CD4-positive, CD25-positive, alpha-beta regulatory T cell (primary cell): ENCODE measurements at places on chromosomes 2 and 18. TPM values are rescaled to one million over a fixed set of nuclear protein-coding genes. Genes with fewer than 3 reads are reported as not detected.

Gene IL36G
- total RNA-seq = not detected

Gene EFR3B
- total RNA-seq = 0.10 TPM

Gene PLGLB2
- total RNA-seq = not detected

Gene PARD3B
- 0.10 TPM for total RNA-seq

Gene CCDC142
- 15.8 TPM for total RNA-seq

Gene ANO7
- total RNA-seq = 0.17 TPM

Gene BABAM2
- total RNA-seq = 42.9 TPM

Gene KLF7
- total RNA-seq = 64.3 TPM

Gene POTEC
- total RNA-seq = not detected

Gene RAD51AP2
- total RNA-seq = not detected

Gene CDH7
- not detected for total RNA-seq

Gene CDH20
- 0.25 TPM for total RNA-seq

Gene C2orf66
- not detected for total RNA-seq

Gene TFPI
- 1.3 TPM for total RNA-seq

Gene NPAS2
- total RNA-seq = 0.54 TPM

Gene MCEE
- 12.8 TPM for total RNA-seq

Gene EMILIN1
- 0.22 TPM for total RNA-seq

Gene HOXD13
- total RNA-seq = not detected

Gene NMUR1
- total RNA-seq = 0.35 TPM

Gene MROH2A
- total RNA-seq = not detected

Gene ITPRIPL1
- total RNA-seq = 27.8 TPM

Gene ACVR1
- total RNA-seq = 64.2 TPM

Gene TUBB6
- total RNA-seq = 0.22 TPM

Gene SMAD7
- total RNA-seq = 64.0 TPM

Gene FRZB
- total RNA-seq = not detected

Gene SLC14A1
- total RNA-seq = 35.1 TPM

Gene PSD4
- total RNA-seq = 124 TPM

Gene ACAA2
- 16.1 TPM for total RNA-seq

Gene OSR1
- total RNA-seq = not detected

Gene BBS5
- total RNA-seq = 1.4 TPM

Gene KCNG2
- not detected for total RNA-seq

Gene POTEI
- not detected for total RNA-seq

Gene CCDC150
- 0.74 TPM for total RNA-seq

Gene SLC39A6
- total RNA-seq = 13.7 TPM

Gene PROC
- not detected for total RNA-seq

Gene LIMS2
- total RNA-seq = 10.8 TPM

Gene ANKRD30BL
- total RNA-seq = not detected

Gene NOSTRIN
- not detected for total RNA-seq

Gene DHX57
- 18.0 TPM for total RNA-seq

Gene RNU2-63P
- total RNA-seq = 15.4 TPM

Gene GALNT13
- not detected for total RNA-seq

Gene PAX8
- 1.8 TPM for total RNA-seq

Gene SFTPB
- total RNA-seq = not detected

Gene MARCO
- not detected for total RNA-seq

Gene LRRTM1
- not detected for total RNA-seq

Gene TPO
- 0.27 TPM for total RNA-seq

Gene TNFAIP6
- not detected for total RNA-seq

Gene CCNYL1
- 13.1 TPM for total RNA-seq

Gene STK11IP
- total RNA-seq = 45.7 TPM

Gene CYB5A
- total RNA-seq = 11.1 TPM

Gene B4GALT6
- total RNA-seq = 0.47 TPM

Gene UGT1A8
- not detected for total RNA-seq
